ENCODE measurements at places on chromosomes 12 and 14.

DNA sequence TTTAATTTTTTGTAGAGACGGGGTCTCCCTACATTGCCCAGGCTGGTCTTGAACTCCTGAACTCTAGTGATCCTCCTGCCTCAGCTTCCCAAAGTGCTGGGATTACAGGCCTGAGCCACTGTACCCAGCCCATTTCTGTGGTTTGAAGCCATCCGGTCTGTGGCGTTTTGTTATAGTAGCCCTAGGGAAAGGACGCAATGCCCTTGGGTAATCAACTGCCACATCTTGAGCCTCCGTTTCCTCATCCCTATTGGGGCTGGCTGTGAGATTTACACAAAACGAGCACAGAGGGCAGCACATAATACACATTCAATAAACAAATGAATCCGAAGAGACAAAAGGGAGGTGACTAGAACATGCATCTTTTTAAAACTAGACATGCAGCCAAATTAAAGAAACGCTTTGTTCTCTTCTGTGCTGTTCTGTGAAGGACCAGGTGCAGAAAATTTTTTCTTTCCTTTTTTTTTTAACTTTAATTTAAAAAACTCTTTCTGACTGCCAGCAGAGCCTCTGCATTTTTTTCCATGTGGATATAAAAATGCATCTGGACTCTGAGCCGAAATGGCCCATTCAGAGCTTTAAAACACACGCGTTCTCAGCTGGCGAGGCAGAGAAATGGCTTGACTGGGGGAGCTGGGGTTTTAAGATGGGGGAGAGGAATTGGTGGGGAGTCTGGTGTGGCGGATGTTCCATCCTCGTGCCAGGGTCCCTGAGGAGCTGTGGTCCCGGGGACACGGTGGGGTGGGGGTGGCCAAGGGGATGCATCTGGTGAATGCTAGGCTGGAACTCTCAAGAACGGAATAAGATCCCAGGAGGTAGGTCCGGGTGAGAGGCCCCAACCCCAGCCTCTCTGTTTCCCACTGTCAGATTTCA lies 119.0 kb downstream of the RBM19 start:
- DNase-seq = no peak

DNA sequence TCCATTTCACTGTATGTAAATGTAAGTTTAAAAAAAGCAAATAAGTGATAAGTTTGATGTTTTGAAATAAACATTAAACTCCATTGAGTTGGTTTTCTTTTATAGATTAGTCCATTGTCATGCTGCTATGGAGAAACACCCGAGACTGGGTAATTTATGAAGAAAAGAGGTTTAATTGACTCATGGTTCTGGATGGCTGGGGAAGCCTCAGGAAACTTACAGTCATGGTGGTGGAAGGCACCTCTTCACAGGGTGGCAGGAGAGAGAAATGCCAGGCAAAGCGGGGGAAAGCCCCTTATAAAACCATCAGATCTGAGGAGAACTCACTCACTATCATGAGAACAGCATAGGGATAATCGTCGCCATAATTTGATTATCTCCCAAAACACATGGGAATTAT lies 48.4 kb upstream of the OXA1L start:
- no peak for DNase-seq

DNA sequence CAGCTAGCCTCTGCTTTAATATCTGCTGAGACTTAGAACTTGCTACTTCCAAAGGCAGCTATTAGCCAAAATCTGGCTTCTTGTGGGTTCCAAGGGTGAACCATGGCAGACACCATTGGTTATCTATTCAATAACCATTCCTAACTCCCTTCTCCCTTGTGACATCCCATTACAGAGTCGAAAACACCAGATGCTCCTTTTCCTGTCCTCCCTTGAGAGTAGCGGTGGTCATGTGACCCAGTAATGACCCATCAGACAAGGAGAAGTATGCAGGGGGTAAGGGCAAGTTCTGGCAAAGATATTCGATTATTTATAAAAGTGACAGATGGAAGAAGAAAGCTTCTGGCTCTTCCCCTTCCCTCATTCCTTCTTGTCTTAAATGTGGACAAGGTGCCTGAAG lies 20.1 kb downstream of the TGFB3 start:
- DNase-seq = no peak

DNA sequence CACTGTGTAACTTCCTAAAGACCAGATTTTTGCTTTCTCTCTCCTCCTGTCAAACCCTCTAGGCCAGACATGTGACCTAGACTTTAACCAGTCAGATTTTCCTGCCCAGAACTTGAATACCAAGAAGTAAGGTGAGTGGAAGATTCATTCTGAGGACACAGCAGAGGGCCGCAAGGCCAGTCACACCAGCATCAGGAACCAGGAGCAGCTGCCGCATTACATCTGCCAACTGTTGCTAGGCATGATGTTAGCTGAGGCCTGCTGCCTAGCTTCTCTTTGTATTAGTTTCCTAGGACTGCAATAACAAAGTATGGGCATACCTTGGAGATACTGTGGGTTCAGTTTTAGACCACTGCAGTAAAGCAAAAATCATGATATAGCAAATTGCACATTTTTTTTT lies 101.9 kb upstream of the BMP4 start:
- DNase-seq = no peak

DNA sequence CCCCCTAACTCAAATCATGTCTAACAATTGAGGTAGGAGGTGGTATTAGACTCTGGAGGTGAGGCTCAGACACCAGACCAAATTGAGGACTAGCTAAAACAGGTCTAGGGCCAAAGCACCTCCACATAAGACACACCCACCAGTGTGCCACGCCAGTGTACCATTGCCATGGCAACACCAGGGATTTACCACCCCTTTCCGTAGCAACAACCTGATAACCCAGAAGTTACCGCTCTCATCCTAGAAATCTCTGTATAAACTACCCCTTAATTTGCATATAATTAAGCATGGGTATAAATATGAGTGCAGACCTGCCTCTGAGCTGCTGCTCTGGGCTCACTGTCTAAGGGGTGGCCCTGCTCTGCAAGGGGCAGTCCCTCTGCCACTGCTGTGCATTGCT lies 57.4 kb upstream of the PPP2R5C start:
- peak; percentile 12 for DNase-seq

- no peak for DNase-seq
Observed at GRCh38 chr12:104410786-104411185, 46.0 kb upstream of the CHST11 start.

DNA sequence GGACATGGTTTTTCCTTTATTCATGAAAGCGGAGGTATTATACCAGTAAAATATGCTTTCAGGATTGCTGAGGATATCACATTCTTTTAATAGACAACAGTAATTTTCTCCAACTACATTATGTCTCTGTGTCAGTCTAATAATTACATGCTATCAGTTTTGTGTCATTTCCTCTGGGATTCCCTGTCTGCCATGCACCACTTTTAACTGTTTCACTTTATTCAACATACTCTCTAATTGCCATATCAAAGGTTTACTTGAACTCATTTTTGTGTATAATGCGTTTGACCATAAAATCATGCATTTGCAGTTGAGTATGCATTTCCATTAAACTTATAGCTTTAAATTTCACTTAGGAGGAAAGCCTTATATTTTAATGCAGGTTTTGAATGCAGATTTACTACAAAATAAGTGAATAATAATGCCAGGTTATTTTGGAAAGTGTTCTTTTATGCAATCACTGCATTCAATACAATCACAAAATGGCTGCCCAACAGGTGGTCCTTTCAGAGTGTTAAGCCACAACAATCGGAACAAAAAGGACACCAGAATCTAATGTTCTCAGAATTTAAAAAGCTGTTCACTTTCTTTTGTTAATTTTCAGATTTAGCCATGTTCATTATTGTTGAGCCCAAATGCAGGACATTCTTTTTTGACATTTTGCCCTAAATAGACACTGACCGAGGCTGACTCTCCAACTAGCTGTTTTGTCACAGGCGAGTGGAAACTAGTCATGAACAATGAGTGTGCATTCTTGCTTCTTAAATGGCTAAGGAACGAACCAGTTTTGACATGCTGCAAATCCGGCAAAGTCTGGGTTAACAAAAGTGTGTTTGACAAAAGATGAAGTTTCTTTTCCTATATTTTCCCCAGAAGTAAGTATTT lies 40.9 kb downstream of the MBIP start:
- DNase-seq = no peak

- DNase-seq = no peak
Observed at GRCh38 chr12:14259481-14260010, 105.9 kb upstream of the ATF7IP start.

GRCh38 chr14:32991691-32992090 lies 53.0 kb downstream of the NPAS3 start:
- no peak for DNase-seq

GRCh38 chr14:78358591-78358990 lies 188.4 kb downstream of the NRXN3 start:
- DNase-seq = no peak

DNA sequence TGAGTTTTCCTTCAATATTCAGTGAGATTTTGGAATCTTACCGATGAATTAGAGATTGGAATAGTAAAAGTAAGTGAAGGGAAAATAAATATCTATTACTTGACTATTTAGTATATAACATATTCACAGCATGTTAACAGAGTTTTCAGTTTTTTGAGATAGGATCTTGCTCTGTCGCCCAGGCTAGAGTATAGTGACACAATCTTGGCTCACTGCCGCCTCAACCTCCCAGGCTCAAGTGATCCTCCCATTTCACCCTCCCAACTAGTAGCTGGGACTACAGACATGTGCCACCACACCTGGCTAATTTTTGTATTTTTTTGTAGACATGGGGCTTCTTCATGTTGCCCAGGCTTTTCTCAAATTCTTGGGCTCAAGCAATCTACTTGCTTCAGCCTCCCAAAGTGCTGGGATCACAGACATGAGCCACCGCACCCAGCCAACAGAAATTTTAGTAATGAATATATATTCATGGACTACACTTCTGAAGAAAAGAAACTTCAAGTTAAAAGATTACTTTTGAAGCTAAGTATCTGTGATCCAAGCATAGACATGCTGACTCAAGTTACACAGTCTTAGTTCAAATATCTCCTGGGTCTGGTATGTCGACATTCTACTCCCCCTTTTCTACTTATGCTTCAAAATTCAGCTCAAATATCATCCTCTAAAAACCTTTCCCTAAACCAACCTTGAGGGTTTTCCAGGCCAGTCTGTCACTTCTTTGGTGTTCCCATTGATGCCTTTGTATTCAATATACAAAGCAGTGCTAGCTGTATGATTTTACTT lies 13.8 kb downstream of the UBE2N start:
- DNase-seq = no peak

GRCh38 chr14:61615743-61616523 lies 79.4 kb upstream of the HIF1A start:
- no peak for DNase-seq

- DNase-seq = no peak
Observed at GRCh38 chr12:110379631-110380030, 23.9 kb downstream of the ANAPC7 start.

DNA sequence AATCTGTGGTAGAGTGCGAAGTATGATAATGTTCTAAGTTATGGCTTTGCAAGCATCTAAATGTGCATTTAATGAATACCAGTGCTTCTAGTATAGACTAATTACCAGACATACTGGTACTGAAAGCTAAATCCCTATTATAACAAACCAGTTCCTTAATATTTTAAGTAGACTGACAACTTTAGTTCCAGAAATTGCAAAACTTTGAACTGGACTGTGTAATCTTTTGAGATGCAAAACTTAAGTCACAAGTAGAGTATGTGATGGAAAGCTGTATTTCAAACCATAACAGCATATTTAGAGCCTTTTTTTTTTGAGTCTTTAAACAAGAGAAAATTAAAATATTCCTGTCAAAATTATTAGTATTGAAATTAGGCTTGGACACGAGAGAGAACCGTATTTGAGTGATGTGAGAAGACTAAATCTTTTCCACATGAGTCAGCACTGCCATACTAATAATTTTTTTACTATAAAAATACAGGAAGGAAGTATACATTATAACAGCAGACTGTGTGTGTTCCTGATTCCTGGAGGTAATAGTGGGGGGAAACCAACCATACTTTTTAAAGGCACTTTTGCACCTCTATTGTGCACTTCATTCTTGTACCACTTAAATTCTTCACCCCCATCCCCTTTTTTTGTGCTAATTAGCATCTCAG lies 45.5 kb downstream of the PPM1A start:
- DNase-seq = no peak

- DNase-seq = no peak
Observed at GRCh38 chr12:117202556-117202955, 12.3 kb upstream of the FBXO21 start.

- no peak for DNase-seq
Observed at GRCh38 chr12:127304751-127305725, 961.9 kb upstream of the TMEM132C start.

- no peak for DNase-seq
Observed at GRCh38 chr12:11269607-11270006, at the start of gene PRB3. PRB3 (minus strand) TSS chr12:11269707; CDS start chr12:11269669, 38 bp downstream.

GRCh38 chr14:65062096-65063075 lies 39.9 kb downstream of the MAX start:
- DNase-seq = no peak

- no peak for DNase-seq
Observed at GRCh38 chr12:3277306-3277943, 200.2 kb downstream of the TSPAN9 start.

- DNase-seq = peak; percentile 58
Observed at GRCh38 chr12:78181544-78182162, 351.0 kb downstream of the NAV3 start.

GRCh38 chr12:124379938-124380754 lies 85.3 kb downstream of the RFLNA start:
- no peak for DNase-seq

GRCh38 chr12:111056618-111057521 lies 136.5 kb upstream of the MYL2 start:
- no peak for DNase-seq

GRCh38 chr14:67453575-67454300 lies 34.8 kb downstream of the TMEM229B start:
- DNase-seq = peak; percentile 1

DNA sequence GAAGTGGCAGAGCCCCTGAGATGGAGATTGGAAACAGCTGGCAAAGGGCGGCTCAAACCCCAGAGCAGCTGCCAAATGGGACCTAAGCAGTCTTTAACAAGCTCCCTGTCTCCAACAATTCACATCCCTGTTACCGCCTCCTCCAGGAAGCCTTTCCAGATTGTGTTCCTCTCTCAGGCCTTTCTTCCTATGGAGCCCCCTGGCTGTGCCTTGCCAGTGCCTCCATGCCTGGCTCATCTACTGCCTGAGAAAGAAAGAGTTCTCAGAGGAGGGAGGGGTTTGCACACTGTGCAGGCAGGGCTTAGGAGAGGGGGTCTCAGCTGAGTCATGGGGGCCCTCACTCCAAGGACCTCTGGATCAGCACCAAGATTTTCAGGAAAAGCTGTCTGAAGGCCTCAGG lies 8.8 kb upstream of the KRT74 start:
- DNase-seq = no peak

DNA sequence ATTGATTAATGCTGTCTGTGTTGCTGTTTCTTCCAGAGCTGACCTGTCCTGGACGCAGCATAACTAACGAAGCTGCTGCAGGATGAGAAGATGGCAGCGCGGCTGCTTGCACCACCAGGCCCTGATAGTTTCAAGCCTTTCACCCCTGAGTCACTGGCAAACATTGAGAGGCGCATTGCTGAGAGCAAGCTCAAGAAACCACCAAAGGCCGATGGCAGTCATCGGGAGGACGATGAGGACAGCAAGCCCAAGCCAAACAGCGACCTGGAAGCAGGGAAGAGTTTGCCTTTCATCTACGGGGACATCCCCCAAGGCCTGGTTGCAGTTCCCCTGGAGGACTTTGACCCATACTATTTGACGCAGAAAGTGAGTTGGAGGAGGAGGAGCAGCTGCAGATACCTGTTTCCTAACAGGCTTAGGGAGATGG lies 71.7 kb downstream of the SCN8A start:
- DNase-seq = no peak

All from NAMALWA (cell line).